ENCODE measurements at places on chromosomes 5 and 9.

DNA sequence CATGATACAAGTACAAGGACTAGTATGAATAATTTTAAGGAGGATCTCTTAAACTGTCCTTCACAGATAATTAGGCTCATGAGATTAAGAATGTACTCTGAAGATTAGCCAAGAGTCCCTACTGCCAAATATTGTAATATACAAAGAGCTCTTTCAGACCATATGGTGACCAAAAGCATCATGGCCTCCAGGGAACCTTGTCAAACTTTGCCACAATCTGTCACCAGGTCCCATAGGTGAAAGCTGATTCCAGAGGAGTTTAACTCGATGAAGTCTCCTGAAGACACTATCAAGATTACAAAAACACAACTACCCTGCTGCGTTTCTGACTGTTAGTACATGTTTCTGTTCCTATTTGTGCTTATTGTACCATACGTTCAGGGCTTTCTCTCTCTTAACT is 395.4 kb upstream of the ITGA1 start:
- DNase-seq = no peak

DNA sequence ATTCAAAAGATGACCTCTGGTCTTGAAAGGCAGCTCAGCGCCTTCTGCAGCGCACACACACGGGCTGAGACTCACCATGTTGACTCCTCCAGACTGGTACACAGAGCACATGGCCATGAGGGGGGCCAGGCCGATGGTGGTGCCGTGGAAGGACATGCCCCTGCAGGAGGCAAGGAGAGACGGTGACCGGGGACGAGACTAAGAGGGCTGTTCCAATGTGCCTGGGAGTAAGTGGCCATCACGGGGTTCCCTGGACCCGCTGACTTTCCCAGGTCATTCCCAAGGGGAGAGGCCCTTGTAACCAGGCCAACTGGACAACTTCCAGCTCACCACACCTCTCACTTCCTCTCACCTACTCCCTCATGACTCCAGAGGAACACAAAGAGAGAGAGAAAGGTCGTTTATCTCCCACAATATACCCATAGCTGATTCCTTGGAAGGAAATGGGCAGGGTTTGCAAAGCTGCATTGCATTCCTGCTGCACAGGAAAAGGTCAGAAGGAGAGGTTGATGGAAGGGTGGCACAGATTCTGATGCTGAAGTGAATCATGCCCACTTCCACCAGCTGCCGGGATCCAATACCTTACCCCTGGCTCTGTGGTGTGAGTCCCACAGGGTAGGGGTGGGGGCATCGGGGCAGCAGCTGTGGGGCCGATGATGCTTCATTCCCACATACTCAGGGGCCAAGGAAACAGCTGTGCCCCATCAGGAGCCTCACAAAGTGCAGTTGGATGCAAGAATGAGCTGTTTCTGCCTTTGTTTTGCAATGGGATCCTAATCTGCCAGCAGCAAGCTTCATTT is 47.2 kb downstream of the NIPAL4 start:
- DNase-seq = no peak

DNA sequence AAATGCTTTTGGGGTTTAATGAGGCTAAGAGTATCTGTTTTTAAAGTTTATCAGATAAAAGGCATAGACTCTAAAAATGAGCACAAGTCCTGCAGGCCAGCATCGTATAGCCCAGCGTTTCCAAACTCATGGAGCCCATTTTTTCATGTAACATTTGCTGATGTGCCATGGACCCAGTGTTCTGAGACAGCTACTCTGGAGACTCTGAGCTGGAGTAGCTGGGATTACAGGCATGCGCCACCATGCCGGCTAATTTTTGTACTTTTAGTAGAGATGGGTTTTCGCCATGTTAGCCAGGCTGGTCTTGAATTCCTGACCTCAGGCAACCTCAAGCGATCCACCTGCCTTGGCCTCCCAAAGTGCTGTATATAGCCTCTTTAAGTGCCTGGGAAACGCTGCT is 15.8 kb downstream of the GLRX start:
- no peak for DNase-seq

DNA sequence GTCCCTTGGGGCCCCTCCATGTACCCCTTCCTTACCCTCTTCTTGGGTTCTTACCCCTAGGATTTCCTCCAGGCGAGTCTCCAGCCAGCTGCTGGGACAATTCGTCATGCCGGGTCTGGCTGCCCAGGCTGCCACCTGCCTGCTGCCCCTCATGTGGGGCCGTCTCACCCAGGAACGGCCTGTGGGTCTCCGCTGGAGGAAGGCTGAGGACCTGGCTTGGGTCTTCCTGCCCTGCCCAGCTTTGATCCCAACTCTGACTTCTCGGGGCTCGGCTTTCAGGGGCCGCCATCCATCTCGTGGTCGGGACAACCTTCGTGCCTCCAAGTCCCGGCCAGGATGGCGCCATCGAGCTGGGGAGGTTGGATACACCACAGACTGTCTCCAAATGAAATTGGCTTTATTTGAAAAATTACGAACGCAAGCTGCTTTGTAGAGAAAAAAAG is 38.1 kb downstream of the HMCN2 start:
- no peak for DNase-seq

DNA sequence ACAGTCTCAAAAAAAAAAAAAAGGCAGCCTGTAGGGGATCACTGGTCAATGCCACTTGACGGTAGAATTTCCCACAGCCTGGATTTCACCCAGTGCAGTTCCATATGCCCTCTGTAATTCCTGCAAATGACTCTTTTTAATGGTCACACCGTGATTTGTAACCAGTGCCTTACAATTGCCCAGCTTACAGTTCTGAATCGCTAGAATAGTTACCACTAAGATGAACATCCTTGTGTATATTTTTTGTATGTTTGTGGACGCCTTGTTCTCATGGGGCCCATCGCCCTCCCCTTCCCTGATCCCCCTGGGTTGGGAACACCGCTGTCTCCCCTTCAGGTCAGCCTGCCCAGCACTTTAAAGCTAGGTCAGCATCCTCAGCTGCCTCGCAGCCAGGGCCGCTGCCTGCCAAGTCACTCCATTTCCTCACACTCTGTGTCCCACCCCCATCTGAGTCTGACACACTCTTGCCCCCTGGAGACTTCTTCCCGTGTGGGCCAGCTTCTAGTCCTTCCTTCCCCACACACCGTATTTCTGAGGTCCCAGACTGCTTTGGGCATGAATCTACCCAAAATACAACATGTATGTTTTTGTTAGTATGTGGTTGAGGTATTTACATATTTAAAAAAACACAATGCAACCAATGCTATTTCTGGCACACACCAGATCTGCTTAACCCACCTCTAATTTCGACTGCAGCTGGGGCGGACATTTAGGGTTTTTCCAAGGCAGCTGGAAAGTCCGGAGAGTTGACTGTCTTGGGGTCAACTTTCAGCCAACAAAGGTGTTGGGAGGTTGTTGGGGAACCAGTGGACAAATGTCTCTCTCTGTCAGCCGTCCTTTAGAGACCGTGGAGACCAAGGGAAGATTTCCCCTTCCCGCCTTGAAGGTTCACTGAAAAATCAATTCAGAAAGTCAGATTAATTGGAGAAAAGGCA is 120.5 kb upstream of the NEK6 start:
- no peak for DNase-seq

GRCh38 chr5:158658446-158659230 is 441.1 kb downstream of the EBF1 start:
- no peak for DNase-seq

GRCh38 chr9:3585606-3586005 is 59.8 kb upstream of the RFX3 start:
- DNase-seq = no peak

DNA sequence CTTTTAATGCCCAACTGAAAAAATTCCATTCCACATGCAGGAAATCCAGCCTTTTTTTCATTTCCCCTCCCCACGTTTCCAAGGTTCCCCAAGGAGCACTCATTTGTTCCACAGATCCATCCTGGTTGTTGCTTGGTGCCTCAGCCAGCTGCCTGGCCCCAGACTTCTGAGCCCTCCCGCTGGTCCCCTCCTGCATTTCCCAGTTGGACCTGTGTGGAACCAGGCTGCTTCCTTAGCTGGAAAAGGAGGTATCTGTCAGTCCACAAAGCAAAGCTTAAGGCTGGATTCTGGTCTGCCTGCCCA is 44.8 kb downstream of the ANGPTL2 start:
- no peak for DNase-seq

Measured in activated CD8-positive, alpha-beta memory T cell treated with anti-CD3 and anti-CD28 coated beads for 4 hours (primary cell).